Nephron progenitor cell (in vitro differentiated cells): ENCODE measurements at places on chromosomes 7 and 10.

GRCh38 chr7:34991938-34992840 is 45.1 kb downstream of the DPY19L1 start:
- no peak for DNase-seq

DNA sequence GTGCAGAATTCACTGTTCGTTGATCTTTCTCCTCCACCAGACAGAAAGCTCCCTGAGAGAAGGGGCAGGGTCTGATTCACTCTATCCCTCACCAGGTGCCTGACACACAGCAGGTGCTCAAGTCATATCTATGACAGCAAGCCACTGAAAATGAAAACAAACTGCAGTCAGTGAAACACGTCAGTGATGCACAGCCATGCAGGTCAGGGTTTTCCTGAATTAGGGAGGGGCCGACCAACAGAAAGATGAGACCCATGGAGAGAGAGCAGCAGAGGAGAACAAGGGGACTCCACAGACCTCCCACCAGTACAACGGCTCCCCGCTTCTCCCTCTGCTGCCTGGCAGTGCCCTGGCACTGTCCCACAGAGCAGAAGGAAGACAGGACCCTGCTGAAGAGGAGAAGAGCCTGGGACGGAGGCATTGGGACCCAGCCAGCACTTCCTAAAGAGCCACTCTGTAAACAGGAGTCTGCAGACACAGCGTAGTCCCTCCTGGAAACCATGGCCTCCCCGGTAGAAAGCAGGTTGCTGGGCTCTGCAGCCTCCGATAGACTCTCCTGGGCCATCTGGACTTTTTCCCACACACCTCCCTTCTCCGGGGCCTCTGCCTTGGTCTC is 50.3 kb downstream of the FAM53B start:
- DNase-seq = no peak

DNA sequence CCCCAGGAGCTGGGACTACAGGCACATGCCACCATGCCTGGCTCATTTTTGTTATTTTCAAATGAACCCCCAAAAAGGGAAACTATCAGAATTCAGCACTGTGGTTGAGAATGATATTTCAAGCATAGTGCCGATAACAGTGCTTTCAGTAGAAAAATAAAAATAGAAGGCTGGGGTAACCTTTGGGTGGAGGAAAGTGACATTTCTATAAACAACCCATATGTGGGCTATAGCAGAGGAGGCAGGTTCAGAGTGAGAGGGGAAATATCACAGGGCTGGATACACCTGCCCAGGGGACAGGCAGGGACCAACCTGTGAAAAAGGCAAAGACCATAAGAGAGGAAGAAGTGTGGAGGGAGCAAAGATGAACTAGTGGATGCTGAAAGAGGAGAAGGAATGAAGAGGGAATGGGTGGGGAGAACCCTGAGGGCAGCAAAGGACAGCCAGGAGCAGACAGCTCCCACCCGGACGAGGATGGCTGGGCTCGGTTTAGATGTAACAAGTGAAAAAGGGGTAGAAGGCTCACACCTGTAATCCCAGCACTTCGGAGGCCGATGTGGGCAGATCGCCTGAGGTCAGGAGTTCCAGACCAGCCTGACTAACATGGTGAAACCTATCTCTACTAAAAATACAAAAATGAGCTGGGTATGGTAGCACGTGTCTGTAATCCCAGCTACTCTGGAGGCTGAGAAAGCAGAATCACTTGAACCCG is 56.5 kb downstream of the MAP3K8 start:
- DNase-seq = no peak

DNA sequence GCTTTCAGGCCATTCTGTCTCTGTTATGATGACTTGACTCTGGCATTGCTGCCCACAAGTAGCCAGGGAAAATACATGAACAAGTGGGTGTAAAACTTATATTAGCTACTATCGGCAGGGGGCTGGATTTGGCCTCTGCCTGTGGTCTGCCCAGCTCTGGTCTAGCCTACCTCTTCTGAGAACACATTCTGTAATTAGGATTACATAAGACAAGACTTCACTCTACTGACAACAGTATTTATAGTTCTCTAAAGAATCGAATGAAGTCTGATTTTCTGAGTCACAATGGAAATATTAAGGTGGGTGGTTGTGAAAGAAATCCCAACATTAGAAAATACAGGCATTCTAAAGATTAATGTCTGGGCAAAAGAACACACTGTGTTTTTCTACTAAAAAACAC is 55.5 kb downstream of the DLD start:
- DNase-seq = no peak

- no peak for DNase-seq
Observed at GRCh38 chr7:47432671-47433563, 149.0 kb downstream of the TNS3 start.

DNA sequence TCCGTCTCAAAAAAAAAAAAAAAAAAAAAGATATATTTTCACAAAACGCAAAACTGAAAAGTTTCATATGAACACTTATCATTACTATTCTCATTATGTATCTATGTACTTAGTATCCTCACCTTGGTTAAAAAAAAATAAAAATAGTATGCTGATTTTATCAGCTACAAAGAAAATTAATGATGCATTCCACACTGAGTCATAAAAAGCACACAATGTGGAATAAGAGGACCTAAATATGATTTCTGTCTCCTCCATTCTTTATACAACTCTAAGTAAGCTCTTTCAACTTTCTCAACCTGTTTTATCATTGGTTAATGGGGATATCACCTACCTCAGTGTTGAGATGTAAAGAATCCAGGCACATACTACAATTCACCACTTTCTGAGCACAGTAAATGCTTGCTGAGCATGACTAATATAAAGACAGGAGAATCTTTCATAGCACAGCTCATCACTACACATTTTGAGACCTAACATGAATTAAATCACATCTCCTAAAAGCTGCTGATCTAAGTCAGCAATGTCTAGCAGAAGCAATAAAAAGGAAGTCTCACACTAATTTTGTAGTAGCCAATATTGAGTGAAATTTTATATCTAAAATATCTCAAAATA is 2.7 kb downstream of the SNX13 start:
- DNase-seq = no peak

DNA sequence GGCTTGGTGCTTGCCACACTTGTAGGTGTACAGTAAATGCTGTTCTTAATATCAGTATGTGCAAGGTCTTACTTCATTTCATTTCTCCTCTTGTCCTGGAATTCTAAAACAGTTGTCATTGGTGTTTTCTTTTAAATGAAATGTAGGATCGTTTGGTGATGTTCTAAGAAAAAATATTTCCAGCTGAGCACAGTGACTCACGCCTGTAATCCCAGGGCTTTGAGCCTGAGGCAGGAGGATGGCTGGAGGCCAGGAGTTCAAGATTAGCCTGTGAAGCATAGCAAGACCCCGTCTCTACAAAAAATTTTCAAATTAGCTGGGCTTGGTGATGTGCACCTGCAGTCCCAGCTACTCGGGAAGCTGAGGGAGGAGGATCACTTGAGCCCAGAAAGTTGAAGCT is 32.6 kb upstream of the ELN start:
- no peak for DNase-seq
